ENCODE measurements at places on chromosomes 1 and 21. TPM values are rescaled to one million over a fixed set of nuclear protein-coding genes. Genes with fewer than 3 reads are reported as not detected.

DNA sequence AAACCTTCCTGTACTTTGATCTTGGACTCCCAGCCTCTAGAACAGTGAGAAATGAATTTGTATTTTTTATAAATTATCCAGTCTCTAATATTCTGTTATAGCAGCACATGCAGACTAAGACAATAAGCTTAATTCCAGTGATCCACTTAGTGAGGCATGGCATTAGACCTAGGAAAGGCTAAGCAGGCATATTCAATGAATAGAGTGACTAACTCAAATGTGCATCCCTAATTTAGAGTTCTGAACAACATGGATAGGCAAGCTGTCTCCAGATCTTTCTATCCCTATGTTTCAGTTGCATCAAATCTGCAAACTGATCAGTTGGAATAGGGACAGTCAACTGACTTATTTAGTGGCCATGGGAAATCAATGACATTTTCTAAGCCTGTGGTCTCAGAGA lies 4.3 kb upstream of the ERICH3 start:
- no peak for DNase-seq

DNA sequence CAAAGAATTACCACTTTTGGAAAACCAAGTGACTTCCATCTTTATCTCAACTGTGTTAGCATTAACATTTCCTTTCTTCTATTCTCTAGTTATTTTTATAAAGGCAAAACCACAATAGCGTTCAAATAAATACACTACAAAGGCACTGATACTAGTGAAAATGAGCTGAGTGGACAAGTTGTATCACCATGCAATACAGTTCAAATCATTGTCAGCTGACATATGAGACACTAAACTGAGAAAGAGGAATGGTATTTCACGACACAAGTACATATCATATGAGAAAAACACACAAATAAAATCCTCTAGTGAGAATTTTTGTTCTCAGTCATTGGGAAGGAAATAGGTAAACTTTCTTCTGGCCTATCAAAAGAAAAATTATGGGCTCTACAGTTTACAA lies 26.2 kb downstream of the ENAH start:
- no peak for DNase-seq

Gene S100A8
- polyA plus RNA-seq, result 754 TPM

GRCh38 chr21:30990514-30991262 lies 47.6 kb downstream of the KRTAP19-8 start:
- DNase-seq, result no peak
